ENCODE measurements at places on chromosomes 6 and 20. TPM values are rescaled to one million over a fixed set of nuclear protein-coding genes. Genes with fewer than 3 reads are reported as not detected.

Gene C6orf15
- total RNA-seq, result not detected

Gene CLVS2
- 0.18 TPM for total RNA-seq

Gene PEX6
- 23.0 TPM for total RNA-seq

Gene PHACTR1
- 14.1 TPM for total RNA-seq

Gene MACROD2
- 17.1 TPM for total RNA-seq

Data from ureter (tissue), 1 donor.